ENCODE measurements at places on chromosomes 7 and 10.

DNA sequence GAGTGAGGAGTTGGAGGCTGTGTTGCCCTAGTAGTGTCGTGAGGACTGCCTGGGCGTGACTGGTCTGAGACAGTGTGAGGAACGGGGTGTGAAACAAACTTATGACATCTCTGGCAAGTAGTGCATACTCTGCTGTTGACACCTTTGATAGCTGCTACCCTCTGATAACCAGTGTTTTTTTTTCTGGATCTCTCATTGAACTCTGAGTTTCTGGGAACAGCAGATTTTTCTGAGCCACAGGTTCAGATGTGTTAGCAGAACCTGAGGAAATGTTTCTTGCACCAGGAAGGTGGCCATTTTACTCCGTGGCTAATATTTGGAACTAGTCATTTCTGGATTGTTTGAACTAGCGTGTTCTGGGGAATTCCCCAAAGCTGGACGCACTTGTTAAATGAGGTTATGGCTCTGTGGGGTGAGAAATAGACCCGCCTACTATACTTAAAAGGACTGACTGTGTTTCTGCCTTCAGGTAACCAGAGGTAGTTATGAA lies 52.9 kb downstream of the AUTS2 start:
- DNase-seq: peak; percentile 7

DNA sequence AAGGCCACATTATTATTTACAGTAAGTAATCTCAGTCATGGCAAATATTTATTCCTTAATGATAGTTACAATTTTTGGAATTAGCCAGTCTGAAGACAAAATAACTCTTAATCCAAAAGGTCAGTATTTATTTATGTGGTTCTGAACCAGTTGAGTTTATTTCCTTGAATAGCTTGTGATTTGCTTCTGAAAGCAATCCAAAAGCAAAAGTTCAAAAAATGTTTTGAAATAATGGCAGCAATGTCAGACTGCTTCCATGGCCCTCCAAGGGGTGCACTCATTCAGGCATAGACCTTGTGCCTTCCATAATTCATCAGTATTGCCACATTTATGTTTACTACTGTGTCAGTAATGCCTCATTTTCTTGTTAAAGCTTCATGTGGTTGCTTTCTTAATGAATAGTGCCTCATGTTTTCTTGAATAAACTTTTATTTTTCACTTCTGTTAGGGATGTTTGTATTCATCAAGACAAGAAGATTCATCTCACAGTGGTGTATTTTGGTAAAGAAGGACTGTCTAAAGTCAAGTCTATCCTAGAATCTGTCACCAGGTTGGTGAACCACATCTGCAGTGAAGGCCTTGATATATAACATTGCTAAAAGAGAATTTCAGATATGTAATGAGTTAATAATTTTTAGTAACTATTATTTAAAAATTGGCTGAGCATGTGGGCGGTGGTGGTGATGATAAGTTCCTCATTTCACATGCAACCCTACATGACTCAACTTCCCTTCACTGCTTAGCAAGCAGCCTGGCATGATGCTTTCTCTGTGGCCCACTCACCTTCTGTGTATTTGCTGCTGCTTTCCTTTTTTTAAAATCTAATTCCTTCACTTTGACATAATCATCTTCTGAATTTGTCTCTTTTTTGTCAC lies 22.0 kb downstream of the CSGALNACT2 start:
- DNase-seq: peak; percentile 68

DNA sequence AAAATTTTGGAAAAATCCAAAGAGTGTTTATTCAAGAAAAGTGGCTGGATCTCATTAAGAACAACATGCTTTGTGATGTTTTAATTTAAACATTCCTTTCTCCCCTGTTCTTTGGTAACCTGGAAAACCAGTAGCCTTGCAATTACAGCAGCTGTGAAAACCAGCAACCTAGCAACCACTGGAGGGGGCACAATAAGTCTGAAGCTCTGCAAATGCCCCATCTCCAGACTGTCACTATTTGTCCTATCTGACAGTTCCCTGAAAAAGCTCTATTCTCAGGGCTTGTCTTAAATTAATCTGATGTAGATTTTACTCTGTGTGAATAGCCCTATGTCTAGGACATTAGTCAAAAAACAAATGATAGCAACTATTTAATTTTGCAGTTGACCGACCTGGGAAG lies 137.6 kb upstream of the THSD7A start:
- no peak for DNase-seq

DNA sequence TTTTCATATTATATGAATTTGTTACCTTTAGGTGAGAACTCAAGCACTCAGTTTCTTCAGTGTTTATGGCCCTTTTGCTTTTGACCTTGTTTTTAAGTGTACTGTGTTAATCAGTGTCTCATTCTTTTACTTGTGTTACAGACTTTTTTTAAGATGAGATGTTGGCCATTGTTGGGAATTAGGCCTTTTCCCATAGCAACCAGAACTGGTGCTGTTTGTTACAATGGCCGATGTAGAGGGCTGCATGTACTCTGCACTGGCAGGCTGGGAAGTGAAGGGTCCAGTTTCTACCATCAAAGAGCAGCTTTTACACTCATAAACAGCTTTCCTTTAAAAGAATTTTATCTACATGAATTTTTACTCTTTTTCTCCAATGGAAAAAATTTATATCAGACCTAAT lies 65.1 kb downstream of the SHH start:
- no peak for DNase-seq

GRCh38 chr7:28684650-28685241 lies 272.4 kb downstream of the CREB5 start:
- DNase-seq: no peak

- no peak for DNase-seq
These were observed 28.5 kb downstream of the NRBF2 start for GRCh38 chr10:63161592-63161991.

- peak; percentile 3 for DNase-seq
These were observed 89.9 kb downstream of the DNAJB6 start for GRCh38 chr7:157426463-157427301.

DNA sequence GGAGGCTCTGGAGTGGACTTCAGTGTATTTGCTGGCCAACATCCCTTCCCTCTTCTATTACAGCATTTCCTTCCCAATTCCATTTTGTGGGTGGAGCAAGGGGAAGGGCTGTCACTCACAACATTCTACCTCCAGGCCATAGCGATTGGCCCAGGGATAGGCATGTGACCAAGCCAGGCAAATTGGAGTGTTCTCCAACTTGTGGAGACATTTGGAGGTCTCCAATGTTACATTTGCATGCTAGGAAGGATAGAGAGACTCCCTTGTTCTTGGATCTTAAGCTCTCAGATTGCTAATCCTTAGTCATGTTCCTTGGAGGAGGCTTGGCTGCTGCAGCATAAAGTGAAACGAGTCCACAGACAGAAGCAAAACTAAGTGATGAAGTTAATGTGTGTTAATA lies 95.6 kb upstream of the KIF5B start:
- DNase-seq: no peak

- peak; percentile 82 for DNase-seq
These were observed 3.2 kb downstream of the DNAJB6 start for GRCh38 chr7:157339777-157340677.

GRCh38 chr10:78852466-78853240 lies 216.1 kb upstream of the ZMIZ1 start:
- DNase-seq: peak; percentile 34

DNA sequence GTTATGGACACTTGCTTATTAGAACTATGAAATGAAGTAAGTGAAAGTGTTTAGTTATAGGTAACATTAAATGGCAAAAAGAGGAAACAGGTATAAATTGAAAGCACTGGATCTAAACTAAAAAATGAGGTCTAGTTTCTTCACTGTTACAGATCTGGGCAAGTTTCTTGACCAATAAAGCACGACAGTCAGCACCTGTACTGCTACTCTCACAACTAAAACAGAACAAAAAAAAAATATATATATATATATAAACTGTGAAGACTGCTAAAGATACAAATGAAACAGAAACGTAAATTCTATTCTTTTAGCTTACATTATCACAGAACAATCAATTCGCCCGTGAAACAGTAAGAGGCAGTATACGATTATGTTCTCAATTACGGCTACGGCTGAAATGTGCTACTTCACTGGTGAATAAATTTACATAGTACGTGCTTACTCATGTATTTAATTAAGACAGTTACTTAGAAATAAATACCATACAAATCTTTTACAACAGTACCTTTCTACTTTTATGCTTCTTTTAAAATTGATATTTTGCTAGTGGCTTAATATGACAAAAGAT lies 4.2 kb downstream of the AHR start:
- DNase-seq: peak; percentile 9

DNA sequence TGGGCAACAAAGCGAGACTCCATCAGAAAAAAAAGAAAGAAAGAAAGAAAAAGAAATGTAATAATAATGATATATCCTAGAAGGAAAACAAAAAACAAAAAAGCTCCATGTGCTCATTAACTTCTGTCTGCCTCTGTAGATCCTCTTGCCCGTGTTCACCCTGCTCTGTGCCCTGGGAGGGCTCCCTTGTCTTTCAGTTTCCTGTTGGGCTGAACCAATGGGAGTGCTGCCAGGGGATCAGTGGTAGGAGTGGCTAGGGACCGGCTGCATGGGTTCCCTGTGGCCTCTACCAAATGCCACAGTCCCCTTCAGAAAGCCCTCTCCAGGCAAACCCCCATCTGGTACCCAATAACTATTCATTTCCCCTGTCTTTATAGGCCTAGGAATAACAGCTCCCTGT lies 51.8 kb upstream of the PARD3 start:
- no peak for DNase-seq

- no peak for DNase-seq
These were observed 235.1 kb downstream of the ARHGAP21 start for GRCh38 chr10:24488631-24489030.

DNA sequence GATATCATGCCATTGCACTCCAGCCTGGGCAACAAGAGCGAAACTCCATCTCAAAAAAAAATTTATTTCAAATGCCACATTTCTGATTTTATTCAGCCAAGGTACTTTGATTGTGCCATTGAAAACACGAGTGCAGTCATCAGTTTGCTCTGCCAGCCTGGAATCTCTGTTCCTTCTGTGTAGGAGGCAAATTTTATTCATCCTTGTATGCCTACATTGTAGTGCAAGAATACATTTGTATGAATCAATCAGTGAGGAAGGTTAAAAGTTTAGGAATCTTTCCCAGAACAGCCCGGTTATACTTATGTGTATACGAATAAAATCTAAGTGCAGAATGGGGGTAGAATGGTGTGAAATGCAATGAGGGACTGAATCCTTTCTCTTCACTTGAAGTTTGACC lies 886 bp upstream of the TET1 start:
- DNase-seq: no peak

- DNase-seq: peak; percentile 27
These were observed 193.9 kb downstream of the SDK1 start for GRCh38 chr7:3494947-3495346.

DNA sequence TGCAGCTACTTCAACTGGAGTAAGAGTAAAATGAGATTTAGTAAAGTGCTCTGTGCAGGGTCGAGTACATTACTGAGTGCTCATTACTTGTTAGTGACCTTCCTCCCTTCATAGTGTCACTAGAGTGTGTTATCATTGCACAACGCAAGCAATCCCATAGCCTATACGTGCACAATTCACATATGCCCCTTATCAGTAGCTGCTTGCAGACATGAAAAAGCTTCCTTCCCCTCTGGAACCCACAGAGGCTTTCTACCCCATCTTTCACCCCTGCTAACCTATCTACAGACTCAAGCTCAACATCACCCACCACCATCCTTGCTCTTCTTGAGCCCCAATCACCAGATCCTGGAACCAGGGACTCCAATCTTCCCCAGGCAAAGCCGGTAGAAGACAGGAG lies 59.3 kb downstream of the C7orf25 start:
- DNase-seq: no peak

DNA sequence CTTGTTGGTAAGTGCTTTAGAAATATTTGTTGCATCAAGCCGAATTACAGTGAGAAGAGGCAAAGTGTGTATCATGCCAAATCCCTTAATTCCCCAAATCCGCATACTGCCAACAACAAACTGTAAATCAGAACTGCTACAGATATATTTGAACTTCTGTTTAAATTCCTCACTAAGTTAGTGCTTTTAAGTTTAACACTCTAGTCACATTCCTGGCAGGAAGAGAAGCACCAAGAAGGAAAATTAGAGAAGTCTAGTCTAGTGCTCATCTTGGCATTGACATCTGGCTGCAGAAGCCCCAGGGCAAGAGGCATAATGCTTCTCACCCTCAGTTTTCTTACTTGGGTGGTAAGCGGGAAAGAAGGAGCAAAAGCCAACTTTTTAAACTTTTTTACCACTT lies 343.5 kb downstream of the GPR37 start:
- DNase-seq: no peak

GRCh38 chr7:99365318-99366141 lies 9.0 kb upstream of the ARPC1B start:
- peak; percentile 75 for DNase-seq

DNA sequence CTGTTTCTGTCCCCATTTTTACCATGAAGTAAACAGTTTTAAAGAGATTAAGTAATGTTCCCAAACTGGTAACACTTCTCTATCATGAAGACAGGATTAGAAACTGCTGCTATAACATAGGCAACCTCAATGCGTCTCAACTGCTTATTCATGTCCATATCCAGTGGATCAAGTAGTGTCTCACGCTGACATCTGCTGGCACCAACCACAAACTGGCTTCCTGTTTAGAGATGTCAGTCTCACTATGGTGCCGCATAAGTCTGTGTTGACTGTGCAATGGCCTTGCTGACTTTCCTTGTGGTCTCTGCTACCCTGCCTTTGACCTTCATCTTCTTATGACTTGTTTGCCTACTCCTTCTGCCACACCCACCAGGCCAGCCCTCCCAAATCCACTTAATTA lies 369.6 kb upstream of the DPP6 start:
- no peak for DNase-seq

DNA sequence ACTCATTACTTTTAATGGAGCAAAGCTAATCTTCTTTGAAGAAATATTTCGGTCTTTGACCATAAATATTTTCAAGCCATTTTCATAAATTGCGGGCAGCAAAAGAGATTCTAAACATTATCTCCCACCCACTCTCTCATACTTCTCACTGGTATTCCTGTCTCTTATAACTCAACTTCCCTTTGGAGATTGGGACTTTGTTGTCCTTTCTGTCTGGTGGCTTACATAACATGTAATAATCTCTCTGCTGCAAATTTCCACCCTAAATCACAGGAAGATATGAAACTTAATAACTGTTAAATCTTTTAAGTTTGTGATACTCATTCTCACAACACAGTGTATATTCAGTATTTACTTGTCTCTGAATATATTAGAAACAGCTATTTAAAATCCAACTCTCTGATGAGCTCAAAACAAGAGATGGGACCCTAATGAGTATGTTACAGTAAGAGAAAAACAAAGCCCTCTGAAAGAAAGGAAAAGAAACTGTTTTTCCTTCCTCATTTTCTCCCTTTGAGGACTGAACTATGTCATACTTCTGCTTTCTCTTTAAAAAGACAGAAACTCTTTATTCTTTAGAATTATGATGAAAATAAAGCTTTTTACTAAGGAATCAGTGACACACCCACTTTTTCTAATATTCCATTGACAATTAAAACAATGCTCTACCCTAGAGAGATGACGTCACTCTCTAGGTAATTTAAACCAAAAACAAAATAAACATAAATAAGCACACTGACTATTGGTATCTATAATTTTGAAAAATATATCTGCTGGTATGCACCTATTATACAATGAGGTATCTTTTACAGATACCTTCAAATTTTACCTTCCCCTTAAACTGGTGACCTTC lies 14.7 kb downstream of the CALCR start:
- no peak for DNase-seq

GRCh38 chr7:229184-229964 lies 37.0 kb downstream of the FAM20C start:
- DNase-seq: no peak

- DNase-seq: no peak
These were observed 8.3 kb downstream of the KIF5B start for GRCh38 chr10:32047881-32048280.
